ENCODE measurements at places on chromosomes 1 and 21.
A peak's percentile ranks its signal among the peaks of the same experiment; 100 is the strongest.

DNA sequence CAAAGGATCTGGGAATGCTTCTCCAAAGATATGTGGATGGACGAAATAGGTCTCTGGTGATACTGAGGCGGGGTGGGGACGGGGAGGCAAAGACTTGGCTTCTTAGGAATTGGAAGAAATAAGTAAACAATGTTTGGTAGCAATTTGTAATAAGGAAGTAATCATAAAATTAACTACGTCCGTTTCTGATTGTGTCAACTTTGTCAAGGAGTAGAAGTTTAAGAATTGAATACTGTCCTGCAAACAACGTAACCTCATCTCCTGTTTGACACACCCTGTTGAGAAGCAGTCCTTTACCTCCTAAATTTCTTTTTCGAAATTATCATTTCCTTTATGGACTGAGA, 471 bp downstream of the POLR3C start:
- no peak for DNase-seq

- DNase-seq = no peak
Measured at GRCh38 chr1:106278716-106279115, 777.8 kb upstream of the PRMT6 start.

DNA sequence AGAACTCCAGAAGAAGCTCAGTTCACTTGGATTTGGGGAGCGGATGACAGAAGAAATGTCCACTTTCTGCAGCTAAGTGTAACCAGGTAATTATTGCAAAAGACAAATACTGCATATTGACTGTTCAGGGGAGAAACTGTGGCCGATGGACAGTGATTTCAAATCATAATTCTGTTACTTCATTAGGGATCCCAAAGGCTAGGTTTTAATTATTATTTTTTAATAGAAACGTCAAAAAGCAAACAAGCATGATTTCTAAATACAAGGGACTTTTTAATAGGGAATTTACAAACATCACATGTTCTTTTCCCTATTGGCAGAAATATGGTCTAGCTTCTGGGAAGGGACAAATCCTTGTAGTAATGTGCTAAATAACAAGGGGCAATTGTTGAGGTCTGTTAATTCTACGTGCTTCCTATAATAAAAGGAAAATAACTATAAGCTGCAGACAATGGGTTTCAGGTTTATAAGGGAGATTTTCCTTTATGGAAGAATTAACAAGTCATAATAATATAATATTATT, 15.5 kb downstream of the DIPK1A start:
- no peak for DNase-seq

GRCh38 chr1:39205102-39205780, 746 bp downstream of the MACF1 start:
- peak; percentile 72 for DNase-seq
